Cortex of kidney (tissue), 1 donor: ENCODE measurements at places on chromosomes 5 and 9.

- DNase-seq, result no peak
Observed at GRCh38 chr9:124849801-124850200, 3.5 kb upstream of the WDR38 start.

GRCh38 chr5:2133080-2133479 lies 250.4 kb upstream of the IRX4 start:
- no peak for DNase-seq

DNA sequence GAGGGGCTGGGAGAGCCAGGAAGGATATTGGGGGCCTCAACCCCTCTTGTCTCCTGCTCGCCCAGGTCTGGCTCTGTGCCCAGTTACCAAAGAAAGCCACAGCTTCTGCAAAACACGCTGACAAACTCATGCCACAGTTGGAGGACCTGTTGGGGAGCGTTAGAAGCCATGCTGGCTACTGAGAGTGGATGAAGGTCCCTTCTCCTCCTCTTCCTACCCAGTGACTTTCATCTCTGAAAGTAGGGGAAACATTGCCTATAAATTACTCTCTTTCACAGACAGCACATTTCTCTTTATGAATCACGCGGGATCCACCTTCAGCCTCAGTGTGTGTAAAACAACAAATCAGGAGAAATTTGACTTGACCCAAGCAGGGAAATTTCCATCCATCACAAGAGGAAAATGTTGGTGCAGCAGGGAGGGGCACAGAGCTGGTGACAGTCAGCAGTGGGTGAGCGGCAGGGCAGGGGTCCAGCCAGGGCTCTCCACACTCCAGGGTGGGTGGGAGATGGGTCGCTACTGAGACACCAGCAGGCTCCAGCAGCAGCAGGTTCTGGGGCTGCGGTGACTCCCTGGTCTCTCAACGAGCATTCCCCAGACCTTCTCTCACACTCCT lies 181.9 kb downstream of the FGF18 start:
- no peak for DNase-seq

DNA sequence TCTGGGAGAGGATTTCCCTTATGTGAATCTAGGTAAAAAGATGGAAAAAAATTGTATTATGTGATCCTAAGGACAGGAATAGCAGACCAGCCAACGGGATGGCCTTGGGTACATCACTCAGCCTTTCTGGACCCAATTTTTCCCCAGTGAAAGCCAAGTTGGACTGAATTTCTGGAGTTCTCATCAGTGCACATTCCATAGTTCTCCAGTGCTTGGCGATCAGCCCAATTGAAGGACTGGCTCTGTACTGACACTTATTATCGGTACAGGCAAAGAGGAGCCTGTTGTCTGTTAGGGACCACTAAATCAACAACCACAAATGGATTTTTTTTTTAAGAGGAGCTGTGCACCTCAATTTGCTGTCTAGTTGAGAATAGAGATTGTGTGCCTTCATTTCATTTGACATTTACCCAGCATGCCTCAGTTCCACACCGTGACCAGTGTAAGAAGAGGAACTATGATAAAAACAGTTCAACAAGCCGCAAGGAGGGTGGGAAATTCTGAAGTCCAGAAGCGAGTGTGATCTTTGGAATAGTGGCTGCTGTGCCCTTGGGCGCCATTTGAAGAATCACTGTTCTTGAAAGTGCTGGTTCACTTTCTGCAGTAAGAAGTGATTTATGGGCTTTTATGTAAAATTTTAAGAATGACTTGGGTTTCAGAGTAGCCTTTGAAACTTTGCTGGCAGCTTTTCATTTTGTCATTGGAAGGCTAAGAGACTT lies 8.0 kb downstream of the ARL10 start:
- no peak for DNase-seq

DNA sequence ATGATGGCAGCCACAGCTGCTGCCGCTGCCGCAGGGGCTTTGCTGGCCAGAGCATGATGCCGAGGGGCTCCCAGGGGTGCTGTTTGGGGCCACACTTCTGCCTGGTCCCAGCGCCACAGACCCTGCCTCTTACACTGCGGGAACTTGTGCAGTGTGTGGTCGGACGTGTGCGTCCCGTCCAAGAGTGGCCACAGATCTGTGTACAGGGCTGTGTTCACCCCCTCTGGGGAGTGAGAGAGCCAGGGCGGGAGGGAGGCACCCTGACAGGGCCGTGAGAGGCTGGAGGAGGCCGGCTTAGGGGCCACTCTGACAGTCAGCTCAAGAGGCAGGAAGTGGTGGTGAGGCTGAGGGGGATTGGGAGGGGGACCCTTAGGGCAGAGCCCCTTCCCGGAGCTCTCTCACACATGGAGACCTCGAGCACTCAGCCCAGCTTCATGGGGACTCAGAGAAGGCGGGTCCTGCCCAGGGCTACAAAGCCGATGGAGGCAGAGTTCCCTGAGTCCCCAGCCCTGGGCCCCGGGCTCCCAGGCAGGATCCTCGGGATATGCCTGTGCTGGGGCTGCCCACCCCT lies 13.1 kb upstream of the CARD19 start:
- DNase-seq, result no peak

GRCh38 chr9:115030006-115030405 lies 88.0 kb downstream of the TNC start:
- no peak for DNase-seq

DNA sequence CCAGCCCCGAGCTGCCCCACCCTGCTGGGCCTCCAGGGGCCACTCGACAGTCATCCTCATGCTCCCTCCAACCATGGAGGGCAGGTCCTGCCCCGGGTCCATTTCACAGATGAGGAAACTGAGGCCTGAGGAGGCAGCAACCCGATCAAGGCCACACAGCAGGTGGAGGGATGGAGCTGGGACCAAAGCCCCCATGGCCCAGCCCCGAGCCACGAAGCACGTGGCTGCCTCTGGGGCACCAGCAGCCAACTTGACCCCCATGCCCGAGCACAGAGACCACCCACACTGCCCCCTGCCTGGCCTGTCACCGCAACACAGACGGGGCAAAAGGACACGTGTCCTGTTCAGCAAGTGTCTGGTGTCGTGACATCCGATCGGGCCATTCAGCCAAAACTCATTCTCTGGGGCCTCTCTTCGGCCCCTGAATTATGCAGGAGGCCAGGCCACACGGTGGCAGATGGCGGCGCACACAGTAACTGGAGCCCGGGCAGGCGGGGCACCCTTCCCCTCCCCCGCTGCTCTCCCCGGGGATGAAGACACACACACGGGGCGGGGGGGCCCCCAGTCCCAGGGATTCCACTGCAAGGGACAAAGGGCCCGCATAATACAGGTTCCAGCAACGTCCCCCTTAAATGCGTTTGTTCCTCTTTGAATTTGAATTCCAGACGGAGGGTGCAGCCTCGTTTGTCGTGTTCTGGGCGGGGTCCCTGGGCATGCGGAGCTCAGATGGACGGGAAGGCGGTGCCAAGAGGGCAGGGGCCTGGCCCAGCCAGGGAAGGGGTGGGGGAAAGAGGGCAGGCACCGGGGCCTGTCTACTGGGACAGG lies 29.4 kb upstream of the TMEM250 start:
- DNase-seq, result no peak

- no peak for DNase-seq
Observed at GRCh38 chr9:2420543-2420942, 201.0 kb upstream of the VLDLR start.

- DNase-seq, result no peak
Observed at GRCh38 chr9:136291306-136292025, 12.4 kb downstream of the CCDC187 start.

DNA sequence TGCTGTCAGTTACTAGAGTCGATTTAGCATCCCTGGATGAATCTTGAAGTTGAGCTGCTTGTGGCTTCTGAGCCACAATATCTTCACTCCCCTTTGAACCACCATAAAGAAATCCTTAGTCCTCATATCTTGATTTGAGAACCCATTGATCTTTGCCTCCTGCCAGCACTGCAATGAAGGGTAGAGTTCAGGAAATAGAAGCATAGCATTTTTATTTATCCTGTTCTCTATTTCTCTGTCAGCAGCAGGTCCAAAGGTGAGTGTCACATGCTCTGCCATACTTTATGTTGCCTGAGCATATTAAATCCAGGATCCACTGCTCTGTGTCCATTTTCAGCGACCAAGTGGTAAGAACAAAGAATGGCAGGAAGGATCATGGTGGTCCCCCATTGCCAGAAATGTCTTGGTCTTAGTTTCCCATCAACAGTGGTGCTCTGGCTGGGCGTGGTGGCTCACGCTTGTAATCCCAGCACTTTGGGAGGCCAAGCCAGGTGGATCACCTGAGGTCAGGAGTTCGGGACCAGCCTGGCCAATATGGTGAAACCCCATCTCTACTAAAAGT lies 80.2 kb upstream of the PANK3 start:
- no peak for DNase-seq

DNA sequence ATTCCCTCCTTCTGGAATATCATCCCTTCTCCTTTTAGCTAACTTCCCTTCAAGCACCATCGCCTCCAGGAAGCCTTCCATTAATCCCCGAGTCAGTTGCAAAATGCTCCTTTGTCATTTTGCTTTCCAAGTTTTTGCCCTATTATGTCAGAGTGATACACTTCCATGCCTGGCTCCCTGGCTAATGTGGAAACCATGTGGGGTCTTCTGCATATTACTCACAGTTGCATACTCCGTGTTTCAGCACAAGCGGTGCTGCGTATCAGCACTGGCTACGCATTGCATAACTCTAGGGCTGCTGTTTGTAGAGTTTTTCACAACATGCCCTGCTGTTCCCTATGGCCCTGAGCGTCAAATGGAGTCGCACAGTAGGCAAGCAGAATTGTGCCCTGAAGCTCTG lies 1.9 kb downstream of the TEX53 start:
- no peak for DNase-seq

DNA sequence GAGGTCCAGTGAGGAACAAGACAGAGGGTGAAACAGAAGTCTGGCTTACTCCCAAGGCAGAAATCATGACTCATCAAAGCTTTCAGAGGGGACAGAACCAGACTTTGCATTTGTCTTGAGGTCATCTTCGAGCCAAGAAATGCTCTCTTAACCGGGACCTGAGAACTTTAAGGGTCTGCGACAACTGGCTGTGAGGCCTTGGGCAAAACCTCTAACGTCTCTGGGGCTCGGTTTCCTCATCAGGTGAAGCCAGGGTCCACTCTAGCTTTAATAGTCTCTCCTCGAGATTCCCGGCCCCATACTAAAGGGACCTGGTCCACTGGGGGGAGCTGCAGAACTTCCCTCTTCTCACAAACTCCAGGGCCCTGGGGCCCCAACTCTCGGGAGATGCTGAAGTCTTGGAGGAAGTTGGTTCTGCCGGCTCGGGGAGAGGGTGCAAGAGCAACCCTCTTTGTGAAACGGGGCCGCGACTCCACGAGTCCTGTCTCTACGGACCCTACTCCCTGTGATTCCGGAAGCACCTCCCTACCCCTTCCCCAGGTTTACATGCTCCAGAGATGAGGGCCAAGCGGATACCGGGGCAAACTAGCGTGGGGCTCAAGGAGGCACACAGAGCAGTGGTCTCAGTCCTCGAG lies 2.6 kb downstream of the GLIS3 start:
- DNase-seq, result no peak

- no peak for DNase-seq
Observed at GRCh38 chr9:37311938-37312708, 110.4 kb upstream of the GRHPR start.

- no peak for DNase-seq
Observed at GRCh38 chr9:78314550-78314949, 17.6 kb downstream of the PSAT1 start.
